ENCODE measurements at places on chromosomes 12 and 14.
A peak's percentile ranks its signal among the peaks of the same experiment; 100 is the strongest.

- DNase-seq = no peak
These were observed 2.0 kb downstream of the DIO3 start for GRCh38 chr14:101563352-101563653.

DNA sequence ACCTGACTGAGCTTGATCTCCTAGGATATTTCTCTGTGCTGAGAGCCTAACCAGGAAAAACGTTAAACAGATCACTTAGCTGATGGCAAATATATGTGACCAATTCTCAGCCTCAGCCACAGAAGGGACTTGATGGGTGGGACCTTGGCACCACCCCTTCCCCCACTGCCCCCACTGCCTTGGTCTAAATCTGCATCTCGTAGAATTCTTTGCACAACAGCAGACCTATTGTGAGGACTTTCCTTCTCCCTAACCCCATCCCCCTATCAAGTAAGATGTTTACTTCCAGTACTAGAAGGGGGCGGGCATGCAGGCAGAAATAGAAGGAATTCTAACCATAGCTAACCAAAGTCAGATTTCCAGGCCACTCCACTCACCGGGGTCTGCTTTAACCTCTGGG is 313.2 kb downstream of the PCNX1 start:
- DNase-seq = no peak

- no peak for DNase-seq
These were observed 117.6 kb downstream of the CMAS start for GRCh38 chr12:22163594-22163993.

- DNase-seq = no peak
These were observed 217.3 kb upstream of the NAV3 start for GRCh38 chr12:77613411-77613810.

DNA sequence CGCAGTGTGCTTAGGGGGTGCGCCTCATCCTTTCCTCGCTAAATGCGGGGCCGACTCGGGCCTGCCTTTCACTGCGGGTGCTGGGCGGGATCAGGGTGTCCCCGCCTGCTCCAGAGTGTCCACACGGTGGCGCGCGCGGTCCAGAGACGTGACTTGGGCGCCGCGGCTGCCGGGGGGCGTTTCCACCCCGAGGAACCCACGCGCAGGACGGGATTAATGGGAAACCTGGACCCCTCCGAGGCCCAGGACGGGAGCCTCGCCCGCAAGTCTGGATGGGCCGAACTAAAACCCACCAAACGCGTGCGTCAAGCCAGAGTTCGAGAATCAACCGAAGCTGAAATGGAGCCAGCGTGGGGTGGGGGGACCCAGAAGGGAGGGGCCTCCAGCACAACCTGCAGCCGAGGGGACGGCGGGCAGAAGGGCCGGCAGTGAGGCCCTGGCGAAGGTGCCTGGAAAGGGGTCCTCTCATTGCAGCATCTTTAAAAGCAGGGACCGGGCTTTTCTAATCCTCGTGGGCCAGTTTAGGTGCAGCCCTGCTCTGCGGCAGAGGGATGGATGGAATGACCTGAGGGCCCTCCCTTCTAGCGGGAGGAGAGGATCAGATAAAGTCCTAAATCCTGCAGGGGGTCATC is 93.3 kb downstream of the NINJ2 start:
- DNase-seq = peak; percentile 77

DNA sequence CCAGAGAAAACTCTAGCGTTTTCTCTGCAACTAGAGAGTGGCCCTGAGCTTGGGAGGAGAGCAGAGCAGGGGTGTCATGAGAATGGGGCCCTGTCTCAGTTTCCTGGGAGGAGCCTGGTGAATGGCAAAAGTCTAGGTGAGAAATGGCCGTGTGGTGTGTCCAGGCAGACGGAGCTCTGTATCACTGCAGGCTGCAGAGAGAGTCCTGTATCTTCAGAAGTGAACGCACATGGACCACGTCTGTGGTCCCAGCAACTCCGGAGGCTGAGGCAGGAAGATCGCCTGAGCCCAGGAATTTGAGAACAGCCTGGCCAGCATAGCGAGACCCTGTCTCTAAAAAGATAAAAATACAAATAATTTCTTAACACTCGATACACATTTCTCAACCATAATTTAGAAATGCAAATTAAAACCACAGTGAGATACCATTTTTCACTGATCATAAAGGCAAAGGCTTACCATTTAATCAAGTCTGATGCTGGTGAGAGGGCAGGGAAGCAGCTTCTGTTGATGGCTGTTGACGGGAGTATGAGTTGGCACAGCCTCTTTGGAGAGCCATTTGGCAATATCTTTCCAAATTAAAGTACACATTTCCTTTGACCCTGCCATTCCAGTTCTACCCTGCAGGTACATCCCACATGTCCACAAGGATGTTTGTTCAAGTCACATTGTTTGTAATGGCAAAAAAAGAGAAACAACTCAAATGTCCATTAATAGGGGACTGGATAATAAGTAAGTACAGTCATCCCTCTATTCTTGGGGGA is 51.0 kb downstream of the NFKBIA start:
- no peak for DNase-seq

GRCh38 chr12:56551070-56551469 is 29.4 kb downstream of the RBMS2 start:
- no peak for DNase-seq

DNA sequence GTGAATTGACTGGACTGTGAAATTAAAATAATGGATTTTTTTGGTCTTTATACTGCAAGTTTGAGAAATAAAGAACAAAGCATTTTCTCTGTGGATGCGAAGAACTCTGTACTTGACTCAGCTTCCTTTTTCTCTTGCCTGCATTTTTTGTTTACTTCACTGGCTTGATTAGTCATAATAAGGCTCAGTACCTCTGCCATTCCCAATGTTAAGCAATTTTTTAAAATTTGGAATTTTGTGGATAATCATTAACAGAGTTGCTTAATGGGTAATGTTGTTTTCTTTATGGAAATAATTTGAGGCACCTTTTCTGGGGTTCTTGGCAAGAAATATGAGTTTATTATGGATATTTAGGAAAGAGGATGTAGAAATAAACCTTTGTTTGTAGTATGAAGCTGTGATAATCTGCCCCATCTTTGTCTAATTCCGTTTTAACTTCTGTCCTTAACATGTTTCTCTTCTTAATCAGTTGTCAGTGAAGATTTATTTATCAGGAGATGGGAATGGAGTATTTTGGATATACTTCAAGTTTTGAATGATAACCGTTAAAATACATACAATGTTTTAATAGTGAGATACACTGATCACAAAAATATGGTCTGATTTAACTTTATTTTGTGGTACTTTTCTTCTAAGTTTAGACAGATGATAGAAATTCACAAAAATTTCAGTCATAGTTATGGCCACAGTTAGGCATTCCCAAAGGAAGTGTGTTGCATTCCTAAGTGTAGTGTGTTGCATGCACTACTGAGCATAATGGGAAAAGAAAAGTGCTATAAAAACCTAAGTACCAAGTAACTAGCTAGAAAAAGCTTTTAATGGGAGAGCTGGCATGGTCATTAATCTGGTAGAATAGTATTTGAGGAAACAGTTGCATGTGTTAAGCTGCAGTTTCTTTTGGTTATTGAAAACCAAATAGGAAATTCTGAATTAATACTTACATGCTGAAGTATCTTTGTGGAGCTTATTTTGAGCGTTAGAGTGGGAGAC is 27.7 kb downstream of the WNK1 start:
- no peak for DNase-seq

DNA sequence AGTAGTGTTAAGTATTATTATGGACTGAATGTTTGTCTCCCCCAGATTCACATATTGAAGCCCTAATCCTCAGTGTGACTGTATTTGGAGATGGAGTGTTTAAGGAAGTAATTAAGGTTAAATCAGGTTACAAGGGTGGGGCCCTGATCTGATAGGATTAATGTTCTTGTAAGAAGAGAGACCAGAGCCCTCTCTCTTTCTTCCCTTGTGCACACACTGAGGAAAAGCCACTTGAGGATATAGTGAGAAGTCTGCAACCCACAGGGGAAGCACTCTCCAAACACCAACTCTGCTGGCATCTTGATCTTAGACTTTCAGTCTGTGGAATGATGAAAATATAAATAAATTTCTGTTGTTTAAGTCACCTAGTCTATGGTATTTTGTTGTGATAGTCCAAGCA is 2.2 kb upstream of the KLRG1 start:
- DNase-seq = no peak

DNA sequence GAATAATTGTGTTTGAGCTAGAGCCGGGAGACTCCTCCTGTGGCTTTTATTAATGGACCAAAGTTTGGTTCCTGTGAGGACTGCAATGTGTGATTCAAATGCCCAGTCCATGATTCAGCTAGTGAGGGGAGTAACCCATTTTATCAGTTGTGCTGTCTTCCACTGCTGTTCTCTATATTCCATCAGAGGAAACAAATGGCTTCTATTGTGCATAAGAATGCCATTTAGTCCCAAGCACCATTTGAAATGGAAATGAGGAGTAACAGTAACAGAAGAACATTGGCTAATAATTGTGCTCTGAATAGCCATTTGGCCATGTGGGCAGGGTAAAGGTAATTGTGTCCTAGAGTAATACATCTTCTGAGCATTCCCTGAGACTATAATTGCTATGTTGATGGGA is 642.7 kb downstream of the DIO2 start:
- no peak for DNase-seq

Data from stimulated activated CD8-positive, alpha-beta memory T cell treated with anti-CD3 and anti-CD28 coated beads, Interleukin-4, amount 100 ng/mL, for 4 hours (primary cell).